ENCODE measurements at places on chromosomes 2 and 18. TPM values are rescaled to one million over a fixed set of nuclear protein-coding genes. Genes with fewer than 3 reads are reported as not detected.

POTEC gene
- total RNA-seq: not detected

DNA sequence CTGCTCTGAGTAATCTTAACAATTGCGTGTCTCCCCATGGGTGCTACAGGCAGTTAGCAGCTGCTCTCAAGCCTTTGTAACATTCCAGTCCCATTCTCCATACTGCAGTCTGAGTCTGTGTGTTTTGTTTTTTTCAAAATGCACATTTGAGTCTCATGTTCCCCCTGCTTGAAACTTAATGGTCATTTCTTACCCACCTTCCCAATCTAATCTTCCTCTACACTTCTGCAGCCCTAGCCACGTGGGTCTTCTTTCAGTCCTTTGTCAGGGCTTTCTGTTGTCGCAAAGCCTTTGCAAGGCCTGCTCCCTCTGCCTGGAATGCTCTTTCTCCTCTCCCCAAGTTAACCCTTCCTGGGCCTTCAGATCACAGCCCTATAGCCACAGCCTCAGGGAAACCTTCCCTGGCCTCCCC is 24.5 kb downstream of the ELAC1 start:
- no peak for DNase-seq
- no peaks in the 10 kb centered on the region for H3K27me3 ChIP-seq
- H3K4me3 ChIP-seq: no peak overlapping the region
- H3K36me3 ChIP-seq: no peaks in the 10 kb centered on the region
- H3K27ac ChIP-seq: no peak overlapping the region

GRCh38 chr18:13265008-13265910 is 46.7 kb downstream of the LDLRAD4 start:
- H3K36me3 ChIP-seq: no peaks in the 10 kb centered on the region
- H3K4me1 ChIP-seq: peaks cover 58% of the 10 kb centered on the region
- H3K27me3 ChIP-seq: no peaks in the 10 kb centered on the region
- DNase-seq: no peak
- peak overlapping the region; percentile 67 for H3K4me3 ChIP-seq

GRCh38 chr2:172710584-172711047 is 25.0 kb upstream of the RAPGEF4 start:
- no peak overlapping the region for H3K27ac ChIP-seq
- no peaks in the 10 kb centered on the region for H3K27me3 ChIP-seq
- DNase-seq: no peak
- H3K4me3 ChIP-seq: no peak overlapping the region
- H3K36me3 ChIP-seq: no peaks in the 10 kb centered on the region
- peaks cover 8% of the 10 kb centered on the region for H3K4me1 ChIP-seq

- H3K36me3 ChIP-seq: no peaks in the 10 kb centered on the region
- DNase-seq: no peak
- H3K27ac ChIP-seq: peak overlapping the region; percentile 77
Observed at GRCh38 chr2:237858294-237859081, 935 bp upstream of the RAMP1 start.

GRCh38 chr2:36482576-36483214 is 115.3 kb downstream of the FEZ2 start:
- H3K36me3 ChIP-seq: peaks cover 18% of the 10 kb centered on the region
- DNase-seq: no peak
- peaks cover 75% of the 10 kb centered on the region for H3K4me1 ChIP-seq
- no peaks in the 10 kb centered on the region for H3K27me3 ChIP-seq
- H3K27ac ChIP-seq: peak overlapping the region; percentile 68

MBP gene
- 41.7 TPM for total RNA-seq

DRC1 gene
- not detected for total RNA-seq

ADGRF3 gene
- total RNA-seq: 0.68 TPM

THSD7B gene
- 12.7 TPM for total RNA-seq

GRCh38 chr2:71700041-71700657 is 246.8 kb downstream of the DYSF start:
- peaks cover 69% of the 10 kb centered on the region for H3K4me1 ChIP-seq
- no peaks in the 10 kb centered on the region for H3K27me3 ChIP-seq
- no peaks in the 10 kb centered on the region for H3K36me3 ChIP-seq
- DNase-seq: no peak
- H3K27ac ChIP-seq: peak overlapping the region; percentile 18

CNTNAP5 gene
- not detected for total RNA-seq

KLHL30 gene
- total RNA-seq: 18.3 TPM

DOK6 gene
- 2.1 TPM for total RNA-seq

DNA sequence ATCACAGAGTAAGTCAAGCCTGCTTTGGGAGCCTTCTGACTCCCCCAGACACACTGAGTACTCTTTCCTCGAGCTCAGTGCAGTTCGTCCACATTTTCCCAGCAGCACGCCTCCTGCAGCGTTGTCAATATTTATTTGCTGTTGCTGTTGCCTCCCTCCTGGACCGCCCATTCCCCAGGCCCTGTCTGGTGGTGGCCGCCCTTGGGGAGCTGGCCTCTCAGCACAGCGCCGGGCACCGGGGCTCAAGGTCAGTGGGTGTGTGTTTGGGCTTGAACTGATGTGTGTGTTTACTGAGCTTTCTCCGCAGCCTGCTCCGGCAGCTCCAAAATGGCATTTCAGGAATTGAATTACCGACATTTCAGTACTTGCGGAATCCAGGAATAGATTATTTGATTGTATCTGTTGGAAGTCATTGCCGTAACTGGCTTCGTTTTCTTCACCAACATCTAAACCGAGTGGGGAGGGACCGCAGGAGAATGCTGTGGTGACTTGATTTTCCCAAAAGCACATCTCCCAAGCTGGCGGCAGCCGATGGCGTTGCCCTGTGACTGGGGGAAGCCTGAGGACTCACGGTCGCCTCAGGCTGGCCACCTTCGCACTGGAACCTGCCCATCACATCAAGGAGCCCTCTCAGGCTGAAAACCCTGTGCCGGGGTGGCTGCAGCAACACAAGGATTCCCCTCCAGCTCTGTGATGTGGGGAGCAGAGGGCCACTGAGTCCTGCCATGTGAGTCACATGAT is 66.0 kb downstream of the HPCAL1 start:
- no peaks in the 10 kb centered on the region for H3K36me3 ChIP-seq
- no peak for DNase-seq
- H3K27me3 ChIP-seq: no peaks in the 10 kb centered on the region
- no peaks in the 10 kb centered on the region for H3K4me1 ChIP-seq
- no peak overlapping the region for H3K27ac ChIP-seq

GRCh38 chr2:101788565-101788964 is 91.1 kb downstream of the MAP4K4 start:
- peaks cover 14% of the 10 kb centered on the region for H3K4me1 ChIP-seq
- H3K4me3 ChIP-seq: no peak overlapping the region
- H3K36me3 ChIP-seq: no peaks in the 10 kb centered on the region
- H3K27ac ChIP-seq: no peak overlapping the region
- no peak for DNase-seq

DNA sequence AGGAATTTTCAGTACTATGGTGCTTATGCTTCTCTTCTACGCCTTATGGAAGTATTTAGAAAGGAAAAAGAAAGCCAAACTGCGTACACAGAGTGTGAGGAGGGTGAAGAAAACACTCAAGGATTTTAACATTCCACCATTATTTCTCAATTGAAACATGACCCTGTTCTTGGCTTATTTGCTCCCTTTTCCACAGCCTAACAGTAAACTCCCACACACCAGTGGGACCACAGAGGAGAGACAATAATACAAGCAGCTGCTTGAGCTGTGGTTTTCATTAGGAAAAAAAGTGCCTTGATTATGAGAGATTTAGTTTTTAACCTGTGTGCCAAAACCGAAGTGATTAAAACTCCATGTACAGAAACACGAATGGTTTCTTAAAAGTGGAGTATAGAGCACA is 134.3 kb downstream of the MEP1B start:
- peaks cover 5% of the 10 kb centered on the region for H3K4me1 ChIP-seq
- DNase-seq: no peak
- H3K4me3 ChIP-seq: no peak overlapping the region
- H3K27ac ChIP-seq: no peak overlapping the region
- no peaks in the 10 kb centered on the region for H3K36me3 ChIP-seq
- H3K27me3 ChIP-seq: no peaks in the 10 kb centered on the region

- no peak overlapping the region for H3K4me3 ChIP-seq
- no peak for DNase-seq
- no peaks in the 10 kb centered on the region for H3K36me3 ChIP-seq
- H3K4me1 ChIP-seq: no peaks in the 10 kb centered on the region
- no peak overlapping the region for H3K27ac ChIP-seq
Observed at GRCh38 chr18:79825913-79826312, 28.2 kb downstream of the KCNG2 start.

DNA sequence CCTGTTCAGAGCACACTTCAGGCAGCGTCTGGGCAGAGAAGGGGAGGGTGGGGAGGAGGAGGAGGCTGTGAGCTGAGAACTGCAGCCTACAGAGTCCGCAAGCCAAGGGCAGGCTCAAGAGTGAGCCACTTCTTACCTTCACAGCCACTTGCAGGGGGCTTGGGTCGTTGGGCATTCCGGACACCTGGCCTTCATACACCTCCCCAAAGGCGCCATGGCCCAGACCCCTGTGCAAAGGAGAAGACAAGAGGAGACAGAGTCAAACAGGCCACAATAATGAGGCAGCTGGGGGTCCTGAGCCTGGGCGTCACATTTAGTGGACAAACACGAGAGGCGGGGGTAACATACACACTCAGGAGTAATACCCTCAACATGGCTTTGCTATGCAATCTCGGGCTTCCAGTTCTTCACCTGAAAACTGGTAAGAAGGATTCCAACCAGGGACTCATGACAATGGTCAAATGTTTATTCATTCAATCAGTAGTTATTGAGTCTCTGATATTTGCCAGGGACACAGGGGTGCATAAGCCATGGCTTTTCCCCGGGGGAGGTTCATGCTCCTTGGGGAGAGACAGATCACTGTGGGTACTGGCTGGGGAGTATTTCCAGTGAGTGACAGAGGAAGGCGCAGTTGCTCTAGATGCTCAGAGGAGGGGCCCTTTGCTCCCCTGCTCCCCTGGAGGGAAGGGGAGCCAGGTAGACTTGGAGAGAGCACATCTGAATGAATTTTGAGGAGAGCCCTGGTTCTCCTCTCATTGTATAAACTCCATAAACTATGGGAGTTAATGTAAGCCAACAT is 107.4 kb downstream of the CLIP4 start:
- no peaks in the 10 kb centered on the region for H3K27me3 ChIP-seq
- H3K27ac ChIP-seq: no peak overlapping the region
- H3K4me3 ChIP-seq: no peak overlapping the region
- H3K36me3 ChIP-seq: no peaks in the 10 kb centered on the region
- no peaks in the 10 kb centered on the region for H3K4me1 ChIP-seq

EHBP1 gene
- total RNA-seq: 67.7 TPM

GRCh38 chr2:16716024-16716423 is 50.4 kb upstream of the CYRIA start:
- H3K4me3 ChIP-seq: no peak overlapping the region
- DNase-seq: no peak
- no peaks in the 10 kb centered on the region for H3K4me1 ChIP-seq
- no peak overlapping the region for H3K27ac ChIP-seq

CFC1 gene
- total RNA-seq: not detected

- H3K4me3 ChIP-seq: peak overlapping the region; percentile 99
- DNase-seq: no peak
- no peaks in the 10 kb centered on the region for H3K27me3 ChIP-seq
- H3K27ac ChIP-seq: peak overlapping the region; percentile 96
Observed at GRCh38 chr2:37232131-37232933, 874 bp downstream of the NDUFAF7 start.

DNA sequence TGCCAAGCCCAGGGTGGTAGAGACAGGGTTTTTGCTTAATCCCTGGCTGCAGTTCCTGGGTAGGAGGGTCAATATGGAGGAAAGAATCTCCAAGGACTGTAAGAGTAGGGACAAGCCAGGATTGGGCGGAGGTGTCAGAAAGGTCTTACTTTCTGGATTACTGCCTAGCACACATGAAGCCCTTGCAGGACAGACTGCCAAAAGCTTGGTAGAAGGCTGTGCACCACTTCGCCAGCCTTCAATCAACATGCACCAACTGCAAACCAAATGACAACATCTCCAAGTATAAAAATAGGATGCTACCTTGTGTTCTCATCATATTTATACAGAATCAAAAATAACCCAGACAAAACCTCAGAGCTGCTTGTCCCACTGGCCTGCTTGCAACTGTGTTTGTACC is 3.7 kb downstream of the ZNF142 start:
- H3K27me3 ChIP-seq: no peaks in the 10 kb centered on the region
- peaks cover 30% of the 10 kb centered on the region for H3K36me3 ChIP-seq
- H3K27ac ChIP-seq: no peak overlapping the region
- H3K4me1 ChIP-seq: peaks cover 19% of the 10 kb centered on the region
- H3K4me3 ChIP-seq: no peak overlapping the region

- H3K27me3 ChIP-seq: no peaks in the 10 kb centered on the region
- no peak overlapping the region for H3K4me3 ChIP-seq
- H3K4me1 ChIP-seq: no peaks in the 10 kb centered on the region
Observed at GRCh38 chr2:3283206-3283605, 94.4 kb downstream of the EIPR1 start.

- H3K36me3 ChIP-seq: no peaks in the 10 kb centered on the region
- no peak overlapping the region for H3K27ac ChIP-seq
- no peaks in the 10 kb centered on the region for H3K27me3 ChIP-seq
- no peak overlapping the region for H3K4me3 ChIP-seq
Observed at GRCh38 chr2:118929059-118929458, 12.9 kb upstream of the MARCO start.

DNA sequence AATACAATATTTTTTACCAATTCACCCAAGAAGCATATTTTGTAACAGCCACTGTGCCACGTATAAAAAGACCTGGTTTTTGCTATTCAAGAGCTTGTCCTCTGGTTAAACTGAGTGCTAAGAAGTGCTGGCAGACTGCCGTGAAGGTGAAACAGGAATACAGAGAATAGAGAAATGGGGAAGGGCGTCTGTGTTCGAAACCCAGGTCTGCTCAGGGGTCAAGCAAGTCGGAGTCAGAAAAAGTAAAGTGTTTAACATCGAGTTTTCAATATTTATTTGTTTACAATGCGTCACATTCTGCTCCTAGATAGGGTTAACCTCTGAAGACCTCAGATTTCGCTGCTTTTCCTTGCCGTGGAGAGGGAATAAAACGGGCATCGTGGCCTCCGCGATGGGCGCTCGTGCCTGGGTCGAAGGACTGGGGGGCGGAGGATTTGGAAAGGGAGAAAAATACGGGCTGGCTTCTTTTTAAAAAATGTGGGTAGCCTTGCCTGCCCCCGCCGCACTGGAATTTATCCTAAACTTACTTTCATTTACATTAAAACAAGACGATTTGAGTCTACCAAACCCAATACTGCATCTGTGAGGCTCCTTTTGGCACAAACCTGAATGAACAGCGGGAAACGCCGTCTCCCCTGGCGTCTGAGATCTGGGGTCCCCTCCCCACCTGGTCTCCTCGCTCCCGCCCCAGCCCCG is 1.1 kb upstream of the SNTG2 start:
- H3K4me3 ChIP-seq: peak overlapping the region; percentile 66
- no peak for DNase-seq
- H3K27me3 ChIP-seq: peaks cover 5% of the 10 kb centered on the region
- H3K27ac ChIP-seq: no peak overlapping the region
- H3K4me1 ChIP-seq: peaks cover 13% of the 10 kb centered on the region

DNA sequence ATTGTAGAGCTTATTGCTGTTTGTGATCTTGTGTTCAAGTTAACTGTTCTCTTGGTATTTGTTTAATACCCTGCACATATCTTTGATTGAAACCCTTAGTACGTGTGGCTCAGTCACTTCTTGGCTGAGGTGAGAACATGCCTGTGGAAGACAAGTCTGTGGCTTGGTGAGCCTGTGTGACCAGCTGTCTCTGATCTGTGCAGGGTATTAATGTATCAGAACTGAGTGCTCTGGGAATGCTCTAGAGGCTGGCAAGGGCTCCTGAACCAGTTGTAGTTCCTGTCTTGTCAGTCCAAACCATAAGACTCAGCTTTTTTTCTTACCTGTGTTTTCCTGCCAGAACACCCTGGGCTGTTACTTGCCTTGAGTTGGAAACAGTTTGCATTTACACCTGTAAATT is 52.4 kb upstream of the EPHA4 start:
- no peaks in the 10 kb centered on the region for H3K27me3 ChIP-seq
- H3K4me1 ChIP-seq: no peaks in the 10 kb centered on the region
- DNase-seq: no peak
- no peak overlapping the region for H3K27ac ChIP-seq
- H3K36me3 ChIP-seq: no peaks in the 10 kb centered on the region
- H3K4me3 ChIP-seq: no peak overlapping the region

Data from thoracic aorta (tissue), 2 donors.